Common myeloid progenitor, CD34-positive (primary cell): ENCODE measurements at places on chromosomes 4 and X.
A peak's percentile ranks its signal among the peaks of the same experiment; 100 is the strongest.

- no peak for DNase-seq
Observed at GRCh38 chr4:167176723-167177367, 57.4 kb downstream of the SPOCK3 start.

DNA sequence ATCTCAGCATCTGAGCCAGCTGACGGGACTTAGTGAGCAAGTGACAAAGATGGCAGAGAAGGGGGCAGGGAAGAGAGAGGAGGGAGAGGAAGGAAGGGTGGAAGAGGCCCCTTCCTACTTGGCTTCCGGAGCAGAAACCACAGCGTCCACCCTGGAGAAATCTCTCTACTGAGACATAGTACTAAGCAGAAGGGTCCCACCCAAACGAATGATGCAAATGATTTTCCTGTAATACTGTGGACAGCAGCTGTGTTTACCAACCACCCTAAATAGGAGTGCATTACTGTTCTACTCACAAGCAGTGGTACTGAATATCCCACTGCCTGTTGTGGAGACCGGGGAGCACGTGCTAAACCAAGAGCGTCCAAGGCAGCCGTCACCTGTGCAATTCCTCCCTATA is 29.4 kb downstream of the DTHD1 start:
- DNase-seq = peak; percentile 80

DNA sequence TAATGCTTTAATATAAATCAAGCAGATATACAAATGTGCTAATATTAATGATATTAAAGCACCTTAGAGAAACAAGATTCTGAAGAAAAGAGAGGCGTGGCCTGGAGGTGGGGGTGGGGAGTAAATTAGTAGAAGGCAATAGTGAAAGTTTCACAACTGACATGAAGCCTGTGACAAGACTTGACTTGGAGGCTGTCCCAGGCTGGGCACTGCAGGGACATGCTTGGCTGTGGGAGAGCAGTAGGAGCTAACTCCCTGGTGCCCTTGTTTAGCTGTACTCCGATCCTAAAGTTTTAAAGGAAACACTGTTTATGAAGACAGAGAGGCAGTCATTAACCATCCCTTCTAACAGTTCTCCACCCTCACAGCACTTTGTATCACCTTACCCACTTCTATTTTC is 239.0 kb upstream of the MAB21L2 start:
- DNase-seq = no peak

GRCh38 chr4:41930139-41930831 is 4.9 kb upstream of the TMEM33 start:
- DNase-seq = no peak

DNA sequence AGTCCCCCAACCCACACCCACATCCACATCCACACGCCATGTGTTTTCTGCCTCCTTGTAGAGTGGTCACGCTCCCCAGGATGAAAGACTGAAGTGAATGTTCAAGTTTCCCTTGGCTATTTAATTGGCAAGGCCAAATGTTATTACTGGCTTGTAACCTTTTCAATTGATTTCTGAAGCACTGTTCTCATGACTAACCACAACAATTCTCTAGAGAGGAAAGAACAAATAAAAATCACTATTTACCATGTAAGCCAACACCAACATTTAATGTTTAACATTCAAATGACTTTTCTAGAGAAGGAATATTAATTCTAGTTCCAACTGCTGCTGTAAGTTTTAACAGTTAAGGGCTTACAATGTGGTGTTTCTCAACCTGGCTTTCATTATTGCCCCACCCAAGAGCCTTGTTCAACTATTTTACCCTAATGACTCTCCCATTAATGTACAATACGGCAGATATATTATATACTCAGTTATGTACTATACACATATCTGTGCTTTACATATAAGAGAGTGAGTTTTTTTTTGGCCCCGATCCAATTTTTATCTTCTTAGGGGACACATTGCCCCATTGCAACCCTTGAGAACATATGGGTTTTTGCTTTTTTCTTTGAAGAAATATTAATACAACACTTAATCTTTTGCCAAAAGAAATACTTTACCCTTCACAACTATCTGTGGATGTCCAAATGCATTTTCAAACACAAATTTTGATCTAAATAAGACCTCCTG is 46.5 kb downstream of the RELL1 start:
- no peak for DNase-seq

GRCh38 chrX:123818243-123818642 is 41.6 kb upstream of the XIAP start:
- DNase-seq = no peak

DNA sequence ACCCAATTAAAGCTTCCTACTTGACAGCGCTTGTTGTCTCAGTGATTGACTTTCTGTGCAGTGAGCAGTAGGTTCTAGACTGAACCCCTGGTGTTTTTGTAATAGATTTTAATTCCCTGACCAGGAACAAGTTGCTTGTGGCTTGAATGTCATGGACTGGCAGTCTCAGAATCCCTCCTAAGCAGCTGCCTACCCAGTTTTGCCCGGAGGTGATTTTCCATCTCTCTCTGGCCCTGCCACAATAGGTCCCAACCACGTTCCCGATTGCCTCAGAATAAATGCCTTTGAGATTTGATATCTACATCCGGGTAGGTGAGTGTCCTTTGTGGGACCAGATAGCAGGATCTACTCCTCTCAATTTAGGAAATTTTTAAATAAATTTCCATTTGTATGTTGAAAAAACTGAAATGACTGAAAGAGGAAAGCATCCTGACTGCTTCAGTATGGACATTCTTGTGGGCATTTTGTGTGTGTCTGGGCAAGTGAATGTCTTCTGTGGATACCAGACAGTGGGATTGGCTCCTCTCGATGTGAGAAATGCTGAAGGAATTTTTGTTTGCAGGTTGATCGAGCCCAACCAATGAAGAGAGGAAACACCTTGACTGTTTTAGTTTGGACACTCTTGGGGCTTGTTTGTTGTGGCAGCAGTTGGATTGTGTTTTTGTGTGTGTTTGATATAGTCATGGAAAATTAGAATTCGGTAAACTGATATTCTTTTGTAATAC is 1607.4 kb downstream of the C4orf33 start:
- no peak for DNase-seq

DNA sequence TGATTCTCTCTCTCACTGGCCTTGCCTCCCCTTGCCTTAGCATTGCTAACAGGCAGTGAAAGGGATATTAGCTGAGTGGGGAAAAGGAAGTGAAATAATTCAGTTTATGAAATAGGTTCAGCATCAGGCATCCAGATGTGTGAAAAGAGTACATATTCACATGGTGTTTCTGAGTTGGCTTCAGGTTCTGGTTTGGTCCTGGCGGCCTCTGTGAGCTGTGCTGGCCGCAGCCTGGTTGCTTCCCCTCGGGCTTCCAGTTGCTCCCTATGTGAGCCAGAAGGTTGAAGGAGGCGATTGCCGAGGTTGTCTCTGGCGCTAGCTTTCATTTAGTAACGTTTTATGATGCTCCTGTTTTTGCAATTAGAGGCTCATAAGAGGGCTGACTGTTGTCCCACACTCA is 99.1 kb upstream of the TLR2 start:
- DNase-seq = no peak

- DNase-seq = no peak
Observed at GRCh38 chr4:105274090-105274489, 127.4 kb downstream of the TET2 start.
